ENCODE measurements at places on chromosomes 16 and 17. TPM values are rescaled to one million over a fixed set of nuclear protein-coding genes. Genes with fewer than 3 reads are reported as not detected.

Gene CD2BP2
- 68.7 TPM for total RNA-seq

Gene CHTF8
- 129 TPM for total RNA-seq

Gene SYNGR3
- 7.4 TPM for total RNA-seq

Gene TBC1D26
- not detected for total RNA-seq

Gene EFCAB5
- total RNA-seq, result 0.37 TPM

Gene VASN
- total RNA-seq, result 3.6 TPM

Gene CENPX
- total RNA-seq, result 162 TPM

Gene KRT9
- total RNA-seq, result not detected

Gene CLEC3A
- not detected for total RNA-seq

Gene CISD3
- total RNA-seq, result 90.7 TPM

Gene TMEM238L
- total RNA-seq, result not detected

Gene CAPN15
- 76.4 TPM for total RNA-seq

Gene ESRP2
- total RNA-seq, result 0.07 TPM

Gene KREMEN2
- 1.9 TPM for total RNA-seq
